ENCODE measurements at places on chromosomes 4 and X.

- no peak for DNase-seq
Observed at GRCh38 chrX:16700734-16701133, 11.7 kb downstream of the CTPS2 start.

DNA sequence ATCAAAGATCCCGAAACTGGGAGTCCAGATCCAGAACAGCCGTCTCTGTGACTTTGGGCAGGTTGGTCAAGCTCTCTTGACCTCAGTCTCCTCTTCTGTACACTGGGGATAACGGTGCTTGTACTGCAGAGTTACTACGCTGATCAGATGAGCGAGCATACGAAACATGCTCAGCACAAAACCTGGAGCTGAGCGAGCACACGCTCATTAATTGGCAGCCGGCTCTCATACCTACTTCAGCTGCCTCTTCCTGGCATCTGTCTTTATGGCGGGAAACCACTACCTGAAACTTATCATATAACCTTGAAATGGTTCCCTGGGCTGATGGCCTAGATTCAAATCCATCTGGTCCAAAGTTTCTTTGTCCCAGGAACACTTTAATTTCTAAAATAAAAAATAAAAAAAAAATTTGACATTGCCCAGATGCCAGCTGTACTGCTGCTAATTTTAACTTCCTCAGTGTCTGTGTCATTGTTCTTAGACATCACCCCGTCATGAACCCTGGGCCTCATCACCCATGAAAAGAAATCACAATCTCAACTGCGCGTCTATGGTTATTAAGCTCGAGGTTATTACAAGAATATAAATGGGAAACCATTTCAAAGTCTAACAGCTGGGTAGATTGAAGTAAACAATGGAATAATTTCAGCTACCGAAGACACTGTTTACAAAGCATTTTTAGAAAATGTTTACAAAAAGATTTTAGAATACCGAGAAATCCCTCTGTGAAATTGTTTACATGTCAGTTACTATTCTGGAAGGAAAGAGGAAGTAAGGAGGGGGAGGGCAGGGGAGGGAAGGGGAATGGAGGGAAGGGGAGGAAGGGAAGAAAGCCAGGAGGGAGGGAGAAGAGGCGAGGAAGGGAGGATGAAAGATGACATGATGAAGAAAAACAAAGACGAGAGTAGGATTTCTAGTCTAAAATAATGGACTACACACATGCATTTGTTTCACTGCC is 49.0 kb downstream of the CRMP1 start:
- no peak for DNase-seq

GRCh38 chrX:20742106-20742505 is 475.4 kb upstream of the RPS6KA3 start:
- no peak for DNase-seq

GRCh38 chr4:13543839-13544605 is at the start of gene NKX3-2:
TSS of gene NKX3-2 (minus strand) at chr4:13544508. CDS start at chr4:13544414, 94 bp downstream.
- no peak for DNase-seq

- DNase-seq: no peak
Observed at GRCh38 chr4:113849771-113850170, 88.2 kb upstream of the CAMK2D start.

DNA sequence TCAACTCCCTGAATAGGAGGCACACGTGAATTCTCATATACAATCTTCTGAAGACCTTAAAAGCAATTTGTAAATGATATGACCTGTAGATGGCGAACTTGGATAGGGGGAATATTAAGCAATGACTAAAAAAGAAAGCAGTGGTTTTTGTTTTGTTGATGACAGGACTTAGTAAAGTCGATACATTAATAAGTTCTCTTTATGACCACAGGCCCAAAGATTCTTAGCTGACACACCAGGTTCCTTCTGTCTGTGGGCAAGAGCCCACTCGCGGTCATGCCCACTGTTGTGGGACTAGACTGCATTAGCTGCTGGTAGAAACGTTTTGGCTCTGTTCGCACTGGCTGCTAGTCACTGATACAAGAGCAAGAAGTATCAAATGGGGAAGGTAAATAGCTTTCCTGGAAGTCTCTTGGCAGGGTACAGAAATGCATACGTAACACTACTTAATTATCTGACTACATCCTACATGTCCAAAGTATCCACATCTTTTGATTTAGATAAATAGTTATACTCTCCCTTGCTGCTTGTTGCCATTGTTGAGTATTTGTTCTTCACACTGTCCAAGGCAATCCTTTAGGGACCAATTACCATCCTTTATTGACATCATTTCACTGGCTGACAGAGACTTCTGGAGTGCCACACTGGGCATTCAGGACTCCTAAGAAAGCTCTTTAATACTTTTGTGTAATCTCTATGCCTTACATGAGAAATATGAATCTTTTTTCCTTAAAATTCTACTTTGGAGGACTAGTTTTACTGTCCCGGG is 31.0 kb downstream of the ALPK1 start:
- no peak for DNase-seq

All from ovary (tissue), 10 donors.